ENCODE measurements at places on chromosomes 12 and 14.

DNA sequence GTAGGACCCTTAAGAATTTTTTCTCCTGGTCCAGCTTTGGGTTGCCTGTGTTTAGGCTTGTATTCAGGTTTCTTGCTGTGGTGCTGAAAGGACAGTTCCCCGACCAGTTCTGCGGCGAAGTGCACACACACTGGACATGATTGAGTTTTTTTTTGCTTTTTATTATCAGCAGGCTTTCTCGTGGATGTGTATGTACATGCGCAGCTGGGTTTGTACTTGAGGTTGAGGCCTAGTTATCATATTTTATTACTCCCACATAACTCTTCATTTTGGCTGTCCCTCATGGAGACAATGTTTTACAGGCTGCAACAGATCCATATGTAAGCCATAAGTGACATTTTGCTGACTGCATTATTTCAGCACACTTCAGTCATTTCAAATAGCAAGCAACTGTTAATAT, 2.5 kb downstream of the SCN8A start:
- no peak for DNase-seq

DNA sequence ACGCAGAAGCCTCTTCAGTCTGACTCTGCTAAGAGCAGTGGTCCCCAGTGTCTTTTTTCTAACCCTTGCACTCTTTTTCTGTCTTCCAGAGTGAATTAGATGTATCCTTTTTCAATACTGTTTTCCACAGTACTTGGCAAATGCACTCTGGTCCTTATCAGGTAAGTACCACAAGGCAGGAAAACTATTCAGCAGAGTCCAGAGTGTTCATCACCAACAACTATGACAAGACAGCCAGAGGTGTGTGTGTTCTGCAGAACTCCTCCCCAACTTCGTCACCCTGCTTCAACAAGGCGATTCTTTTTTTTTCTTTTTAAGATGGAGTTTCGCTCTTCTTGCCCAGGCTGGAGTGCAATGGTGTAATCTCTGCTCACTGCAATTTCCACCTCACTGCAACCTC, 54.3 kb upstream of the STRN3 start:
- DNase-seq, result no peak

- no peak for DNase-seq
These were observed 89.7 kb downstream of the FGD4 start for GRCh38 chr12:32489070-32489469.

DNA sequence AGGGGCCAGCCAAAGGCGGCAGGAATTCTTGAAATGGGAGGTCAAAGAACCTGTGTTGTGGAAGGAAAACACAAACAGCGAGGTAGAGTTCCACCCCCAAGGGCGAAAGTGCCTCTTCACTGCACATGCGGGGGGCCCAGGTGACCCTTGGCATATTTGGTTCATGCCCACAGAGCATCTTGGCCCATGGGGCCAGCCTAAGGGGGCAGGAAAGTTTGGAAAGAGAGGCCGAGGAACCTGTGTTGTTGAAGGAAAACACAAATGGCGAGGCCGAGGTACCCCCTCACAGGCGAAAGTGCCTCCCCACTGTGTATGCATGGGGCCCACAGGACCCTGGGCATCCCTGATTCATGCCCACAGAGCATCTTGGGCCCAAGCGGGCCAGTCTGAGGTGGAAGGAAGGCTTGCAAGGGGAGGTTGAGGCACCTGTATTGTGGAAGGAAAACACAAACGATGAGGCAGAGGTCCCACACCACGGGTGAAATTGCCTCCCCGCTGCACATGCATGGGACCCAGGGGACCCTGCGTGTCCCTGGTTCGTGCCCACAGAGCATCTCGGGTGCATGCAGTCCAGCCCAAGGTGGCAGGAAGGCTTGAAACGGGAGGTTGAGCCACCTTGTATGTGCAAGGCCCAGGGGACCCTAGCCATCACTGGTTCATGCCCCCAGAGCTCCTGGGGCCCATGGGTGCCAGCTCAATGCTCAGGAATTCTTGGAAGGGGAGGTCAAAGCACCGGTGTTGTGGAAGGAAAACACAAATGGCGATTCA, 384.1 kb downstream of the ALG10 start:
- no peak for DNase-seq

- no peak for DNase-seq
These were observed 719.1 kb downstream of the C12orf50 start for GRCh38 chr12:87310126-87310525.

- DNase-seq, result no peak
These were observed 623.3 kb upstream of the FOXG1 start for GRCh38 chr14:28143316-28143715.

DNA sequence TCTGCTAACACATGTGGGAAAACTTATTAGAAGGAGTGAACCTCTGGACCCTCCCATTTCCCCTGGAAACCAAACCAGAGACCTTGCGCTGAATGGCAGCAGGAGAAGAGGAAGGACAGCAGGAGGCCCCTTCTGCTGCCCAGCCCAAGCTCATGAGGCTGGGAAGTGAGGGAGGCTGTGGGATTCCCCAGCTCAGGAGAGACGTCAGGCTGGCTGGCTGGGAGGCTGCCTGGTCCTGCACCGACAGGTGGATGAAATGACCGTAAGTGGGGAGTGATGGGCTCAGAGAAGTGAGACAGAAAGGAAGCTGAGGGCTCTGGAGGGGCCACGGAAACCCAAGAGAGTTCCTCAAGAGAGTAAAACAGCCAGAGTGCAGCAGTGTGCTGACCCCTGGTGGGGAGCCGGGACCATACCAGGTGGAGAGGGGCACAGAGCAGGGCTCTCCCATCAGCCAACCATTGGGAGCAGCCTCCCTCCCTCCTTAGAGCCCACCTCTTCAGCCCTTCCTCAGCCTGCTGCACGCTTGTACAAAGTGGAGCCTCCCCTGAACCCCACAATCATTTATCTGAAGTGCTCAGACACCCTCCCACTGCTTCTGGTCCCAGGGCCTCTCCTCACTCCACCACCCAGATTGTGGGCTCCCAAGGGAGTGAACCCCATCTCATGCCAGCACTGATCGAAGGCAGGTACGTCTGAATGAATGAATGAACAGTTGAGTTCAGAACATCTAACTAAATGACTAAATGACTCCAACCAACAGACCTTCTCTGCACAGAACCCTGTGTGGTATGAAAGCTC, 14.0 kb downstream of the TAMALIN start:
- DNase-seq, result no peak

GRCh38 chr12:131735476-131736445, 24.9 kb downstream of the SFSWAP start:
- no peak for DNase-seq

DNA sequence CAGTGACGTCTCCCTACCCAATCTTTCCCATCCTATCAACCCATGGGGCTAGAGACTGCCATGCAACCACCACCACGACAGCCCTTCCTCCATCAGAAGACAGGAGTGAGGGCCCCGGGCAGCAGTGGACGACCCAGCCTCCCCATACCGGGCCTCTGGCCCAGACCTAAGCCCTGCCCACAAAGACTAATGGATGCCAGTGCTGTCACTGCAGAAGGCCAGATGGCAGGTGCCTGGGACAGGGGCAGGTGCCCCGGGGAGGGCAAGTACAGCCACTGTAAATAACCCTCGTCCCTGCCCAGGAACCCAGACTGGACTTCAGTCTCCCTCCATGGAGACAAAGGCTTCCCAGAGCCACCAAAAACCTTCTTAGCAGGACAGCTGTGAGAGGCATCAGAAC, 20.3 kb upstream of the HSPB8 start:
- no peak for DNase-seq

DNA sequence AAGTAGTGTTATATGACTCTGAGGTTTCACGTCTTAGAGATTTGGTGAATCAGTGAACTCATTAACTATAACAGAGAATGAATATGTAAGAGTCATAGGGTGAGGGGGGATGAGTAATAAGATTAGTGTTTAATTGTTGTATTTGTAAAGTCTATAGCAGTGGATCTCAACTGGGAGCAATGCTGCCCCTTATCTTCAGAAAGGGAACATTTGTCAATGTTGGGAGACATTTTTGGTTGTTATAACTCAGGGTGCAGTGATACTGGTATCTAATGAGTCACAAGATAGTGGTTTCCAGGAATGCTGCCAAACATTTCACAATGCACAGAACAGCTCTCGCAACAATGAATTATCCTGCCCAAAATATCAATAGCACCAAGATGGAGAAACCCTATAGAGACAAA, 1193.7 kb downstream of the GALC start:
- DNase-seq, result no peak

GRCh38 chr12:71312768-71313403, 126.7 kb upstream of the LGR5 start:
- DNase-seq, result no peak

Data from NCI-H1417 treated with DMSO at 0.1 percent for 48 hours (cell line).